ENCODE measurements at places on chromosomes 4 and X.

DNA sequence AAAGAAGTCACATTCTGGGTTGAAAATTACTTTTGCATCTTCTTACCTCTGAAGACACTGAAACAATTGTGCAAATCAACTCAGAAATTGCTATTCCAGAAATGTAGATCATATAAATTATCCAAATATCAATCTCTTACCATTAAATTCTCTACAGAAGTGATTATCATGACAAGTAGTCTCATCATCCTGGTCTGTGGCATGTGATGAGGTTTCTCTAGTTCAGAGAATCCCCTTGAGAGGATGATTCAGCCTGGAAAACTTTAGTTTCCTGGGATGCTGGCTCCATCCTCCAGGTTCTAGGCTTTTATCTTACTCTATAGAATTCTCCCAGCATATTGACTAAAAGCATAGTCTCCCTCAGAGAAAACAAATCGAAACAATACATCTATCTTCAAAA is 76.2 kb upstream of the S100G start:
- no peak for DNase-seq

GRCh38 chr4:12186526-12186925 is 757.8 kb upstream of the HS3ST1 start:
- no peak for DNase-seq

DNA sequence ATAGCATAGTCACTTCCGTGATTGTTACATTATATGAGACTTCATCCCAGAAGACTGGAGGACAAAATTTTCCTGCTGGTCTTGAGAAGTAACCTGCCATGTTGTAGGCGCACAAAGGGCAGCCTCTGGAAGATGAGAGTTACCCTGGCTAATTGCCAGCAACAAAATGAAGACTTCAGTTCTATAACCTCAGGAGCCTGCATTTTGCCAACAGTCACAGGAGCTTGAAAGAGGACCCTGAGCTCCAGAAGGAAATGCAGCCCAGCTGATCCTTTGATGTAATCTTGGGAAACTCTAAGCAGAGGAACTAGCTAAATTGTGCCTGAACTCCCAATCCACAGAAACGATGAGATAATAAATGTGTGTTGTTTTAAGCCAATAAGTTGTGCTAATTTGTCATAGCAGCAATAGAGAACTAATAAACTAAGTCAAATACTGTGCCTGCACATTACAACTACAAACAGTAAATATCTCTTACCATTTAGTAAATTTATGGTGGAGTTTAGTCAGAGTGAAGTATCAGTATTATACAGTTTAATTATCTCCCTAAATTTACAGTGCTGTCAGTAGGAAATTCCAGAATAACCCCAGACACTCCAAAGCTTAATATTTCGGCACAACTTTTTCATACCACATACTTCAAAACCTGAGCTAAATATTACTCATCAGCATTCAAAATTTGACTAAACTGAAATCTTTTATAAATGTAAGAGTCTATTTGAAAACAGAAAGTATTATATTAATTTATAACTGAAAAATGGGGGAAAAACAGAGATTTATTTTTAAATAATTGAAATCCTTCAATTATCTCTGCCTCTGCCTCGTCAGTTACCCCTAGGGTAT is 90.1 kb upstream of the MAPK10 start:
- DNase-seq = no peak

DNA sequence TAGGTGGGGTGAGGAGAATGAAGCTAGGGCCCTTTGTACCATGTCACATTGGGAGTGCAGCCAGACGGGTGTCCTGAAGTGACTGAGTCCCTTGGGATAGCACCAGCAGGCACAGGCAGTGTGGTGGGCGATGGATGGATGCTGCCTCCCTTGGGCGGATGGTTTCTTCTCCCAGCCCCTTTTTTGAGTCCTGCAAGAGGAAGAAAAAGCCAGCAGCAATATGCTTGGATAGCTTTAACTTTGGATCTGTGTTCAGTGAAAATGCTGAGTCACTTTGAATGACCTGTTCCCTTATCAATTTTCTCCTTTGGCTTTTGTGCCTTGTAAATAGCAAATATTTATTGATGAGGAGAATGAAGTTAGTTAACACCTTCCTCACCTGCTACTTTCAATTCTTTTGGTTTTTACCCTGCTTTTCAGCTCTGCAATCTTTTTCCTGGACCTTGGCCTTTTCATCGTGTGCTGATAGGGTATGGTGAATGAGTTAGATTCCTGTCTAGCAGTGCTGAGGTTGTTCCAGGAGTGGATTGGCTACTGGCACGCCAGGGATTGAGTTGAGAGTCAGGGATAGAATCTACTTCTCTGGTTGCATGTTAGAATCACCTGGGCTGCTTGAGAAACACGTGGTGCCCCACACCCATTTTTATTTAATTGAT is 10.2 kb downstream of the DCUN1D4 start:
- DNase-seq = no peak
